ENCODE measurements at places on chromosomes 2 and 18.

GRCh38 chr2:636641-637405 is 40.4 kb downstream of the TMEM18 start:
- no peak for DNase-seq

- no peak for DNase-seq
Observed at GRCh38 chr2:212033888-212034287, 504.7 kb downstream of the ERBB4 start.

DNA sequence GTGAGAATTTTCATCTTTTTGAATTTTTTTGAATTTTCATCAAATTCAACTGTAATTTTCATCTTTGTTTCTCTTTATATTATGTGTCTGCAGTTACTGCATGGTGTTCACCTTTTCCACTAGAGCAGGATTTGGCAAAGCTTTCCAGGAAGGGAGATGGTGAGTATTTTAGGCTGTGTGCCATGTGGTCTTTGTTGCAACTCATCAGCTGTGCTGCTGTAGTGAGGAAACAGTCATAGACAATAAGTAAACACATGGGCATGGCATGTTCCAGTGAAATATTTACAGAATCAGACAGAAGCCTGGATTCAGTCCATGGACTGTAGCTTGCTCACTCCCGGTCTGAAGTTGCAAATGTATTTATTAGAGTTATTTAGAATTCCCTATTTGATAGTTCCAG is 120.4 kb downstream of the DCDC2C start:
- no peak for DNase-seq

GRCh38 chr18:80159713-80160636 is 50.9 kb downstream of the ADNP2 start:
- no peak for DNase-seq

DNA sequence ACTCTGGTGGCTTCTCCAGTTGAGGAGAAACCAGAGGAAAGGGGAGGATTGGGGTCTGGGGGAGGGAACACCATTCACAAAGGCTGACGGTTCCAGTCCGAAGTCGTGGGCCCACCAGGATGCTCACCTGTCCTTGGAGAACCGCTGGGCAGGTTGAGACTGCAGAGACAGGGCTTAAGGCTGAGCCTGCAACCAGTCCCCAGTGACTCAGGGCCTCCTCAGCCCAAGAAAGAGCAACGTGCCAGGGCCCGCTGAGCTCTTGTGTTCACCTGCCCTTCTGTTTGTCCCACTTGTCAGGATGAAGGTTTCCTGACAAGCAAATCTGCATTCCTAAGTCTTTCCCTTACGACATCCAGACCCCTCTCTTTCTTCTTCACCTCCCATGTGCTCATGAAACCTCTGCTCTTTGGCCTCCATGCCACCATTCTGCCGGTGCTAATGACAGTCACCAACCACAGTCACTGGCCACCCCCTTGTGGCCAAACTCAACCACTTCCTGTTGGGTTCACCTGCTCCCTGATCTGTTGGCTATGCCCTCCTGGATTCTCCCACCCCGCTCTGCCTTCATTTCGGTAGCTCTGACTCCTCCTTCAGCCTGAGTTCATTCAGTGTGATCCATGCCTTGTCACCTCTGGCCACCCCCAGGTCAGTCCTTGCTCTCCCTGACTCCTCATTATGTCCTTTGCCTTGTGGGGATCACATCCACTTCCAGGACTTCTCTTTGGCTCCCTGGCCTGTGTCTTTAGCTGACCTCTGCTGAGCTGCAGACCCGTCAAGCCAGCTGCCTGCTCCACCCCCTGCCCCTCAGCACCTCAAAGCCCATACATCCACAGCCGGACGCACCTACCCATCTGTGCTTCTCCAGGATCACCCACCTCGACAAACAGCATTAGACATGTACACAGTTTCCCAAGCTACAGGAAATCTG is 17.6 kb downstream of the EMX1 start:
- DNase-seq, result no peak

DNA sequence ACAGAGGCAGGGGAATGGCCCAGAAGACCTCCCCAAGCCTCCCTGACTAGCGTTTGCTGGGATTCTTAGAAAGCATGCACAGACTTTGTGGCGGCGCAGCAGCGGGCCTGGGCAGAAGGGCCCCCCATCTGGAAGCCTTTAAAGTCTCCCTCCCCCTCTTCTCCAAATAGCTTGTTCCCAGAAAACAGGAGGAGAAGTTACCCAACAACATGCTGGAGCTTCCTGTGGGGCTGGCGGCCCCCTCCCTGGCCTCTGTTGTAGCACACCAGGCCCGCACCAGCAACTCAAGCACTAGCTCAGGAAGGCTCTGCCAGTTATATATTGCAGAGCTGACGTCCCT is 334.8 kb downstream of the DYSF start:
- DNase-seq, result no peak

DNA sequence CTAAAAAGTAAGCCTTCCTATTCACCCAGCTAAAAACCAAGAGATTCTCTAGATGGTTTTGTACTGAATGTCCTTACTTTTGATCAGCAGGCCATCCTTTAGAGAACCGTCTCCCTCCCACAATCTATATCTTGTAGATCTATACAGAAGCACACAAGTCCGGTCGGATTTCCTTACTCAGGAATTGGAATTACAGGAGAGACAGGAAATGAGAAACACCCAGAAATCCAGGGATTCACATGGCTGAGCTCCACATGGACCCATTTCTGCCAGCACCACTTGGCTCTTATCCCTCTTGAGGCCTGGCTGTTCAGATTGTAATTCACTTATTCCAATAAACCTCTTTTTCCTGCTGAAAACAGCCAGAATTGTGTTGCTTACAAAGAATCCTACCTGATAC is 4.5 kb downstream of the OLA1 start:
- DNase-seq, result no peak

DNA sequence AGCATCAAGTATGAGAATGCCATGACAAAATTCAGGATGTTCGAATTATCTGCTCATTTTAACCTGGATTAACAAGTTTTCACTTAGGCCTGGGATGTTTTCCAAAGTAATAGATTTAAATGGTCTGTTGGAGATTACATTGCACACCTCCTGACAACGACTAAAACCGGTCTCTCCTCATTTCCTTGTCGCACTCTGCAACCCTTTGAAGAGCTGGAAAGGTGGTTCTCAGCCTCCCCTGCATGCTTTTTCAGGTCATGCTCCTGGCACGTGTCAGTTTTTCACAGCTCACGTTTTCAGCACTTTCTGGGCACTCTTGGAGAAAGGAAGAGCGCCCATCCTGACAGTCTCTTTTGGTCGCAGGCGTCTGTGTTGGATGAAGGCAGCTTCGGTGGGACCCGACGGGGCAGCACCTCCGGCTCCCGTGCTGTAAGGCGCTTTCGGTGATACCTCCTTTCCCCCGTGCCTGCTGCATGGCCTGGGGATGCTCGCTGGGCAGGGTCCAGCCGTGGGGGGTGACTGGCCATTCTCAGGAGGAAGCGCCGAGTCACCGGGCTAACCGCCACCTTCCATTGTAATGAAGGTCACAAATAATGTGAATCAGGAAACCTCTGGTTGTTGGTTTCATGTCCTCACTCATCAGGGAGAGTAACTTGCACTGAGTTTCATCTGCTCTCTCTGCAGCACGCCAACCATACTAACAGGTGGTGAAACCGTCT is 63.5 kb upstream of the RBM44 start:
- DNase-seq, result no peak

DNA sequence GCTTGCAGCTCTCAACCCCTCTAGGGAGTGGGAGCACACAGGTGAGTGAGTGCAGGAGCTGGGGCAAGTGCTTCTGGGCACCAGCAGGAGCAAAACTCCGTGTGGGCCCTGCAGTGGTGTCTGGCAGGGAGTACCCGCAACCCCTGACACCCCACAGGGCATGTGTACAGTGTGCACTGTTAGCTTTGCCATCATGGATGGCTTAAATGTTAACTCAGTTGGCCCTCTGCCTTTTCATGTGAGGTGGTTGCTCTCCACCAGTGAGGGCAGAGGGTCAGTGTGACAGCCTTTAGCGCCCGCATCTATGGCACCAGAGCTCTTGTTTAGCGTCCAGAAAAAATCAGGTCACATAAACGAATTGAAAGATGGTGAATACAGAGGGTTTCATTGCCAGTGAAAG is 92.7 kb downstream of the TPGS2 start:
- DNase-seq, result no peak

GRCh38 chr18:33817096-33817495 is 239.1 kb downstream of the ASXL3 start:
- no peak for DNase-seq

DNA sequence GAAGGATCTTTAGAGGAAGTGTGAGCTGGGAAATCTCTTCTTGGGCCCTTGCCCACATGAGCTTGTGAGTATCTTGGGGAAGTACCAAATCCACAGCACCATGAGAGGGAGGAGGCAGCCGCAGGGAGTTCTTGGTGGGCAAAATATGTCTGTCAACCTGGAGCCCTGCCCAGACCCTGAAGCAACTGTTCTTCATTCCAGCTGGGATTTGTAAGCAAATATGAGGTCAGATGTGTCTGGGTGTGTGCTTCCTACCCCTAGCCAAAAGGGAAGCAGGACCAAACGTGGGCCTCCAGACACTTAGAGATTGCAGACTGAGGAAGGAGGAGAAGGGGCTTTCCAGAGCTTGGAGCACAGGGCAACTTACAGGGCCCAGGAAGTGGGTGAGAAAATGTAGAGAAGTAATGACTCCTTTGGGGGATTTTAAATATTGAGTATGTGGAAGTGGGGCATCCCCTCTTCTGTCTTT is 41.9 kb downstream of the TMEM247 start:
- DNase-seq, result no peak

- DNase-seq, result no peak
Observed at GRCh38 chr2:70668432-70668831, 99.6 kb downstream of the ADD2 start.

GRCh38 chr2:162103443-162104009 is 29.5 kb upstream of the DPP4 start:
- DNase-seq, result peak; percentile 84

GRCh38 chr18:48292782-48293424 is 116.3 kb downstream of the ZBTB7C start:
- no peak for DNase-seq

GRCh38 chr2:168075446-168075845 is 171.9 kb downstream of the STK39 start:
- no peak for DNase-seq

- DNase-seq, result no peak
Observed at GRCh38 chr2:209388446-209389037, 35.3 kb upstream of the MAP2 start.

- no peak for DNase-seq
Observed at GRCh38 chr2:19635951-19636510, 265.8 kb downstream of the TTC32 start.

Measured in NCI-H1105 (cell line).